ENCODE measurements at places on chromosomes 5 and 9. TPM values are rescaled to one million over a fixed set of nuclear protein-coding genes. Genes with fewer than 3 reads are reported as not detected.

GRCh38 chr9:121743441-121744001 lies 92.1 kb downstream of the DAB2IP start:
- DNase-seq: peak; percentile 94

The NKD2 gene
- 3.2 TPM for total RNA-seq

- no peak for DNase-seq
Observed at GRCh38 chr9:5004481-5004880, 19.4 kb downstream of the JAK2 start.

The CREBRF gene
- total RNA-seq: 14.3 TPM

DNA sequence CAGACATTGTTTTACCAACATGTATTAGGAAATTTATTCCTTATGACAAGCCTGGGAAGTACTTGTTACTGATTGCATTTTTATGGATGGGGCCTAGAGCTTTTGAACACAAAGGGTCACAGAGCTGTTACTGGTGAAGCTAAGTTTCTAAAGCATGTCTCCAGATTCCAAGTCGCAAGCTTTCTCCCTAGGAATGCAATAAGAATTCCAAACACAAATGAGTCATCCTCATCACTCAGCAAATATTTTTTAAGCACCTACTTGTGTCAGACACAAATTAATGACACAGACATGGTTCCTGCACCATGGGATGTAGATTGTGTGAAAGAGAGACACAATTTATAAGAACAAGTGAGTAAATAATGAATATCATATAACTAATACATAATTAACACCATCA lies 11.0 kb upstream of the SH3RF2 start:
- peak; percentile 32 for DNase-seq

DNA sequence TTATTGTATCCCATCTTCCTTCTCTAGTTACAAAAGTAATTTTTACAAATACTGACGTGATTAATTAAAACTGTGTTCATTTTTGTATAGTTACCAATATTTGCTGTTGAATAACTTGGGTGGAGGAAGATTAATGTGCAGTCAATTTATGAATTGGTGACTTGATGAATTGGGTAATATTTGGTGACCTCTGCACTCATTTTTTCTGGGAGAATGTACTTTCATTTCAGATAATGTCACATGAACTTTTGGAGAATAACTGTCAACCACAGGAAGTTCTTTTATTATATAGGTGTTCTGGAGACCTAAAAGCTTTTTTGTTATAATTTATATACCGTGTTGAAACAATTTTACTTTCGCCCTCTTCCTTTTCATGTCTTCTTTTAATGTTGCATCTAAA lies 26.4 kb upstream of the FKTN start:
- DNase-seq: no peak

DNA sequence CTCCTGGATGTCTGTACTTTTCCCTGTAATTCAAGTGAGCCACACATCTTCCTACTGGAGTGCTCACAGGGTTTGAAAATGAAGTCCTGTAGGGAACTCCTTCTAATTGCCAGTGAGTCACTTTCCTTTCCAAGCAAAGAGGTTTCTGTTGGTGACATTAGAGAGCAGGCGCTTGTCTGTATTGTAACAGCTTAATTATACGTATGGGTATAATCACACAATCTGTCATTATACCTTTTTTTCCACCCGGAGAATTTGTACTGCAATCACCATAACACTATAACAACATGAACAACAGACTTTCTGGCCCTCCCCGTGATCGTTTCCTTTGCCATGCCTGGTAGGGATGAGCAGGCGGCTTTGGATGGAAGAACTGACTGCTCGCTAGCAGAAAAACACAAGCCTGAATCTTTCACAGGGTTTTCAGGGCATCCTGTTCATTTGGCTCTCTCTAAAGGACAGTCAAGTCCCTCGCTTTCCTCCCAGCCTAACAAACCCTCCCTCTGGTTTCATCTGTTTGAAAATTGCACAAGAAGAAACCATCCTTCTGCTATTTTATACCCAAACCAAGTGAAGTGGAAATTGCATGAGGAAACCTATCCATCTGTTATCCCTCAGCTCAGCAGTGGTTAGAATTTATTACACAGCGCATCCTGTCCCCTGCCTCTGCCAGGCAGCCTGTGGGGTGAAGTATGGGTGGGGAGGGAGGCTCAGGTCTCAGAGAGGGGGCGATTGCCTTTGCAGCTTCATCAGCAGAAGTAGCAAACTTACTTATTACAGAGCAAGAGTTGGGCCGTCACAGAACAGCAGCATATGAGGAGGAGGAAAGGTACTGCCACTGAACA lies 307.0 kb upstream of the TLE4 start:
- DNase-seq: no peak

DNA sequence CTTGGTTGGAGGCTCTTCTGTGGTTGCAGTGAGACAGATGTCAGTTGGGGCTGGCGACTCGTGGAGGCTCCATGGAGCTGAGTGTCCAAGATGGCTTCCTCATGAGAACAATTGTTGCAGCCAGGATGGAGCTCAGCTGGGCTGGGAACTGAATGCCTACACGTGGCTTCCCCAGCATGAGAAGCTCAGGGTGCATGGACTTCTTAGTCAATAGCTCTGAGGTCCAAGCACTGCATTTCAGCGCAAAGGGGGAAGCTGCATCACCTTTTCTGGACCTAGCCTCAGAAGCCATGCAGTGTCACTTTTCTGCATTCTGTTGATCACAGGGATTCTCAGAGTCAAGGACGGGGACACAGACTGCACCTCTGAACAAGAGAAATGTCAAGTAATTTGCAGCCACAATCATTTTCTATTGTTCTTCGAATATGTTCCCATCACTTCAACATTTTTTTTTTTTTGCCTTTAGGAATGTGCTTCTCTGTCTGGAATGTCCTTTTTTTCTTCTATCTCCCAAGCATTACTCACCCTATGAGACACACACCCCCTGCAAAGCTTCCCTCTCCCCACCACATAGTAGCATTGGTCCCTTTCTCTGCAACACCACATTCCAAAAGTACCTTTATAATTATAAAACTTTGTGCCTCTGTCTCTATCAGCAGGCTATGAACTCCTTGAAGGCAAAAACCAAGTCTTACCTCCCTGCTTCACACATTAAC lies 57.5 kb upstream of the STK32A start:
- no peak for DNase-seq

DNA sequence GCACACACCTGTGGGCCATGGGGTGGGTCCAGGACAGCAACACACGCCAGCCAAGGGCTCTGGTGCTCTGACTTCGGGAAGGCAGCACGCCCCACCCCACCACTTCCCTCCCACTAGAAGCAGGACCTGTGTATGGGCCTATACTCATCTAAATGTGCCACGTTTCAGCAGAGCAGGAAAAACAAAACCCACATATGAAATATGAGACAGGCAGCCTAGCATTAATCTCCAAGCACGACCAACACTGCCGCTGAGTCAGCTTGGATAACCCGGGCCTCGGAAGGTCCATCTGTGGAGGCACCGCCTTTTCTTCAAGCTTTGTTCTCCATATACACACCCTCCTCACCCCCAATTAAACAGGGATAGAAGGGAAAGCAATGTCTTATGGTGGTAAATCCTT lies 203.1 kb downstream of the ROR2 start:
- no peak for DNase-seq

GRCh38 chr9:109163194-109163593 lies 3.9 kb downstream of the FRRS1L start:
- DNase-seq: no peak

GRCh38 chr5:142754031-142754430 lies 16.1 kb upstream of the ARHGAP26 start:
- no peak for DNase-seq

The KIF4B gene
- not detected for total RNA-seq

DNA sequence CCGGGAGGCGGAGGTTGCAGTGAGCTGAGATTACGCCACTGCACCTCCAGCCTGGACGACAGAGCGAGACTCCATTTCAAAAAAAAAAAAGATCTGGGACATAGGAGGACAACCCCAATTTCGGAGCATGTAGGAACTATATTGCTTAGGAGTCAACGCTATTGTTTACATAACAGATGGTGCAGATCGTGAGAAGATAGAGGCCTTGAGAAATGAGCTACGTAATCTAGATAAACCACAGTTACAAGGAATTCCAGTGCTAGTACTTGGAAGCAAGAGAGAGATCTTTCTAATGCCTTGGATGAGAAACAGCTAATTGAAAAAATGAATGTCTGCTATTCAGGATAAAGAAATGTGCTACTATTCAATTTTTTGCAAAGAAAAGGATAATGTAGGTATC lies 20.3 kb downstream of the TBC1D2 start:
- DNase-seq: no peak

DNA sequence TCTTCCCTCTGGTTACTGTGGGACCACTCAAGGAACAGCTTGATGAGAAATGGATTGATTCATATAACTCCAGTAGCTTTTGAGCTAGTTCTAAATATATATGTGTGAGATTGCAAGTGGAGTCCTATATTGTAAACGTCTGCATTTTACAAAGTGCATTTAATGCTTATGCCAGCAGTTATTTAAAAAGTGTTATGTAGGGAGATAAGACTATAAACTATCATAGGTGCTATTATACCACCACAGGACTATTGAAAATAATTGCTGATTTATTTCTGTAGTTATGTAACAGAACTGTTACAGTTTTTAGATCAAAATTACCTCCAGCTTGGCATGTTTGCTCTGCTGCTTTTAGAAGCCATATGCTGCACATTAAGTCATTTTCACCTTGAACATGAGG lies 36.2 kb downstream of the PTCD2 start:
- DNase-seq: no peak

- peak; percentile 31 for DNase-seq
Observed at GRCh38 chr9:119802621-119803020, 433.4 kb upstream of the BRINP1 start.

The RANBP17 gene
- total RNA-seq: 38.7 TPM

- DNase-seq: no peak
Observed at GRCh38 chr5:137344021-137344420, 155.1 kb downstream of the SPOCK1 start.

GRCh38 chr9:93679536-93680442 lies 103.4 kb downstream of the PHF2 start:
- DNase-seq: no peak

The NHP2 gene
- 357 TPM for total RNA-seq

The GDNF gene
- not detected for total RNA-seq

- no peak for DNase-seq
Observed at GRCh38 chr9:37146410-37146809, 26.0 kb downstream of the ZCCHC7 start.

GRCh38 chr9:136118320-136119060 lies at the start of gene TMEM250:
Gene TMEM250 (minus strand): TSS chr9:136118875. CDS start chr9:136116900, 1,975 bp downstream.
- DNase-seq: peak; percentile 98

- no peak for DNase-seq
Observed at GRCh38 chr9:122331523-122331927, 39.3 kb upstream of the PTGS1 start.

DNA sequence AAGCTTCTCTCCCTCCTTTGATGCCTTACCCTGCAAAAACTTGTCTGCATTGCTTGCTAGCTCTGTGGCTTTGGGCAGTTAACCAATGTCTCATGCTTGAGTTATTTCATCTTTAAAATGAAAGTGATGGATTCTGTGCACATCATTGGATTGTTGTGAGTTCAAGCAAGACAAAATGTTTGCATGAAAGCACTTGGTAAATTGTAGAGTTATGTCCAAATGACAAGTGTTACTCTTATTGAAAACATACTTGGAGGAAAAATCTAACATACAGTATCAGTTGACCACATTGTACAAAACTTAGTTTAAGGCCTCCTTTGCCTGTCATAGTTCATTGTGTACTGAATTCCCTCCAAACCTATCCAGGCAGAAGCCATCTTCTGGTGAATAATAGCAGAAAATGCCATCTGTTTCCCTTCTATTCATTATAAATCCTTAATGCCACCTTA lies 30.0 kb downstream of the TGFBR1 start:
- no peak for DNase-seq

GRCh38 chr5:93584596-93585040 lies 1.6 kb downstream of the NR2F1 start:
- DNase-seq: peak; percentile 72

The PTTG1 gene
- total RNA-seq: 425 TPM

DNA sequence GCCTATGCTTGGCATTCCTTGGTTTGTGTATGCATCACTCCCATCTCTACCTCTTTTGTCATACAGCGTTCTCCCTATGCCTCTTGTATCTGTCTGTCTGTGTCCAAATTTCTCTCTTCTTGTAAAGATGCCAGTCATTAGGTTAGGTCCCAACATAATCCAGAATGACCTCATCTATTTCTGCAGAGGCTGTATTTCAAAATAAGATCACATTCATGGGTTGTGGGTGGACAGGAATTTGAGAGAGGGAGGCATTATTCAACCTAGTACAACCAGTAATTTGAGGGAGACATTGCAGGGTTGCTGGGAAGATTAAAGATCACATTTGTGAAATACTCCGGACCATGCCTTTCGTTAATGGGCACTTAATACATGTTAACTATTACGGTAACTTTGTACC lies 155.0 kb downstream of the MAN2A1 start:
- no peak for DNase-seq

The PCDHB13 gene
- 3.0 TPM for total RNA-seq

GRCh38 chr5:155274484-155274883 lies 260.9 kb downstream of the KIF4B start:
- peak; percentile 48 for DNase-seq

DNA sequence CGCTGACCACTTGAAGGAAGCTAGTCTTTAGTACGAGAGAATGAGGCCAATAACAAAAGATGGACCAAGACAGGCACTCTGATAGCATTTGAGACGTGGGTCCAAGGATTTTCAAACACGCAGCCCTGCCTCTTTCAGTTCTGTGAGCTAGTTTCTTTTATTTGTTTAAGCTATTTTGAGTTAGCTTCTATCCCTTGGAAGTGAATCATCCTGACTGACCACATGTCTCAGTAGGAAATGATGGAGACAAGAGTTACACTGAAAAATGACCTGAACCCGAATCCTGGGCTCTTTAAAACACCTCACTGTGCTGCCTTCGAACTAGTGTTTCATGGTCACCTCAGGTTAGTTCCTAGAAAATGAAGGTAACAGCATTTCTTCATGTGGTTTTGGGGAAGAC lies 9.9 kb downstream of the TEK start:
- DNase-seq: no peak

- DNase-seq: no peak
Observed at GRCh38 chr9:105066275-105066865, 138.4 kb upstream of the ABCA1 start.

DNA sequence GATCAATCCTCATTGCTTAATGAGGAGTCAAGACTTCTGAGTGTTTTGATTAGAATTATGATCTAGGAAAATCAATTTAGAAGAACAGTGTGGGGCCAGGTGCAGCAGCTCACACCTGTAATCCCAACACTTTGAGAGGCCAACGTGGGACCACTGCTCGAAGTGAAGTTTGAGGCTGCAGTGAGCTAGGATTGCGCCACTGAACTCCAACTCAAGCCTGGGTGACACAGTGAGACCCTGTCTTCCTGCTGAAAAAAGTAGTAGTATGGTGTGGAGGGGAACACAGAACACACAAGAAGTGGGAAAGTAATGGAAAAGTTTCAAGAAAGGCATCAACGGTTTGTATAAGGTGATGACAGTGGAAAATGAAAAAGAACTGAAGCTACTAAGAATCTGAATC lies 9.1 kb downstream of the FNIP1 start:
- no peak for DNase-seq

DNA sequence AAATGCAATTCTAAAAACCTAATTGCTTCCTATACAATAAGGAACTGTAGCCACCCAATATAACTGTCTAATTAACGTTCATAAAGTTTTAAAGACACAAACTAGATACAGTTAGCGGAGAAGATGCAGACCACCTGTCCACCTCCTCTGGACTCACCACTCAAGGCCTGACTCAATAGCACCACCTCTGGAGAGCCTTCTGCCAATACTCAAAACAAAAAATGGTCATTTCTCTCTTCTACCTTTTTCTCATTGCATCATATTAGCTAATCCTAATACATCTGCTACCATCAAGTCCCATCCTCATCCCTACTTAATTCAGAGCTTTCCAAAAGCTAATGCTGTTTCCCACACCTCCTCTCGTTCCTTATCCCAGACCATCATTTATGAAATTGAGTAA lies 159.9 kb downstream of the MLLT3 start:
- DNase-seq: peak; percentile 7

The CTSV gene
- total RNA-seq: 52.2 TPM
